CD4-positive, alpha-beta T cell treated with Interleukin-1 beta for 1 hour (primary cell): ENCODE measurements at places on chromosomes 11 and 22.
A peak's percentile ranks its signal among the peaks of the same experiment; 100 is the strongest.

DNA sequence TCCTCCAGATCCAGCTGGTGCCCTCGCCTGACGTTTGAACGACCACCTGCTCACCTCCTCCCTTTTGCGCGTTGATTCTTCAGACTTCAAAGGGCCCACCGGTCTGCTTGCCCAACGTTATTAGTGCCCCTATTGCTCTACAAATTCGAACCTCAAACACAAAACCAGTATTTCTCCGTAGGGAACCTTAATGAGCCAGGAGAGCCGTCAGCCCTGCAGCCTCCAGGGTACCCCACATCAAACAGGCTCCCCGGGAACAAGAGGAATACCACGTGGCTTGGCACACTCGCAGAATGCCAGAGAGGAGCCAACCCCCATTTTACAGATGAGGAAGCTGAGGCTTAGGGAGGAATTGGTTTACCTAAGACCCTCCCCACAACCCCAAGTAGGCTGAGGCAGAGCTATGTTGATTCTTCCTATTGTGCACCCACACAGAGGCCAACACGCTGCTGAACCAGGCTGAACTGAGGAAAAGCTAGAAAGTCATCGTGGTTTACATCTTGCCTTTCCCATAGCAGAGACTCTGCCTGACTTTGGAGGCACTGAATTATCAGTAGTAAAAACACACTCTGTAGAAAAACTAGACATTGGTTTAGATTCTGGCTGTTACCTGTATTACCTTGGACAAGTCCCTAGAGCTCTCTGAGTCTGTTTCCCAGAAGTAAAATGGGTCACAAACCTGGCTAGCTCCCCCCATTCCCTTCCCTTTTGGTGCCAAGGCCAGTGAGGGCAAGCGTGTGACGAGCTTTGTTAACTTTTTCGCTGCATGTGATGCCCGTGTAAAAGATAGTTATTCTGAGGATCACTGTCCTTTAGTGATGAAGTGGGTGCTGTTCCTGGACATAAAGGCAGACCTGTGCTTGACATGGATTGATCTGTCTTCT, 764 bp downstream of the TKFC start:
- DNase-seq = peak; percentile 5

- DNase-seq = no peak
Measured at GRCh38 chr22:37044634-37045625, 6.6 kb upstream of the KCTD17 start.

- no peak for DNase-seq
Measured at GRCh38 chr11:107744736-107745135, 32.9 kb upstream of the SLN start.

DNA sequence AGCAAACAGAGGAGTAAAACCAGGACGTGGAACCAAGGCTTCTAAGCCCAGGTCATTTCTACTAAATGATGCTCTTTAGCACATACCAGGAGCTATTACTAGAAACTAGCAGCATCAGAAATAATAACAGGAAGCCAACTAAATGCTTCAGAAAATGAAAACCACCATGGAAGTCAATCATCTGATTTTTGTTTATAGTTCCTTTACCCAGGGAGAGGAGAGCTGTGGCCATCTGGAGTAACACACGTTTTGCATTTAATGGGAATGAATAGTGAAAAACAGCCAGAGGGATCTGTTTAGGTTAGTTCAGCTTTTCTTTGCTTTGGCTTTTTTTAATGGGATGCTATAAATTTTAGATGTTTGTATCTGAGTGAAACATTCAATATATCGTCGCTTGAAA, 250.7 kb upstream of the ARHGAP20 start:
- DNase-seq = no peak
